ENCODE measurements at places on chromosomes 7 and 10. TPM values are rescaled to one million over a fixed set of nuclear protein-coding genes. Genes with fewer than 3 reads are reported as not detected.

Gene RET
- 1.1 TPM for polyA plus RNA-seq

Gene SCART1
- polyA plus RNA-seq = 0.37 TPM

Gene FANK1
- polyA plus RNA-seq = 8.6 TPM

Gene PON1
- polyA plus RNA-seq = 0.28 TPM

GRCh38 chr7:55593515-55594318 lies 21.4 kb upstream of the VOPP1 start:
- DNase-seq = no peak

DNA sequence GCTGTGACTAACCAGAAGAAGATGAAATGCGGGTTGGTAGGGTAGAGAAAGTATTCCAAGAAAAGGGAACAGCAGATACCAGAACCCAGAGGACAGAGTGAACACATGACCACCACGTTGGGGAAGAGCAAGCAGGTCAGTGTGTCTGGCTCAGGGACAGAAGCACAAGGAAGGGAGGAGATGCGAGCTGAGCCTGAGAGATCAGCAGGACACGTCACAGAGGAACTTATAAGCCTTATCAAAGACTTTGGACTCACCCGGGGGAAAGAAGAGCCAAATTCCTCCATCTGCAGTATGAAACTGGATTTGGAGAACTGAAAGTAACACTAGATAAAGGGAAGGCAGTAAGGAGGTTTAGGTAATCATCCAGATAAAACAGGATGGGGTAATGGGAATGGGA lies 232.1 kb upstream of the NPVF start:
- no peak for DNase-seq

Measured in kidney (tissue), 22 donors.